ENCODE measurements at places on chromosomes 3 and 15.

DNA sequence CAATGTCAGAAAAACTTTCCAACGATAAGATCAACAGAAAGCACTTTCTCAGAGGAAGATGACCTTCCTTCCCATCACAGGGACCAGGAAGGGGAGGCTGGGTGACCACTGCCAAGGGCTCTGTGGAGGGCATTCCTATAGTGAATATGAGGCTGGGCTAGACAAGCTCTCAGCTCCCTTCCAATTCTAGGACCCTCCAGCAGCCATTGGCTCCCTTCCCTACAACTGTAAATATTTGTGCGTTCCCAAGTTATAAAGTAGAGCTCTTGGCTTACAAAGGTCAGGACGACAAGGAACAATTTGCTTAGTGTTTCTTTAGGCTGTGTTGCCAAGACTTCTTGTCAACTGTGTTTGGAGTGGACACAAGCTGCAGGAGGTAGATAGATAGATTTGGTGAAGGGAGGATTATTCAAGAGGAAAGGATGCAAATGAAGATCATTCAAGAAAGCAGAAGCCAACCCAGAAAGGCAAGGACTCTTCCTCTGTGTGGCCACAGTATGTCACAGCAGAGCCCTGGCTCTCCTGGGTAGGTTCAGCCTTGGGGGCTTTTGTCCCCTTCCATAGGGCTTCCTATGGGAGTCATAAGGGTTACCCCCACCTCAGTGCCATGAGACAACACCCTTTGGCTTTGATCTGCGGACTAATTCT is 223.6 kb upstream of the TLE3 start:
- no peak for DNase-seq

GRCh38 chr3:186002884-186003472 is 65.2 kb upstream of the TRA2B start:
- DNase-seq, result no peak

GRCh38 chr15:50275908-50276307 is 10.4 kb upstream of the HDC start:
- no peak for DNase-seq

- DNase-seq, result no peak
Observed at GRCh38 chr15:40906991-40907802, 12.9 kb downstream of the VPS18 start.

- DNase-seq, result no peak
Observed at GRCh38 chr3:12300137-12300536, 11.3 kb downstream of the PPARG start.

DNA sequence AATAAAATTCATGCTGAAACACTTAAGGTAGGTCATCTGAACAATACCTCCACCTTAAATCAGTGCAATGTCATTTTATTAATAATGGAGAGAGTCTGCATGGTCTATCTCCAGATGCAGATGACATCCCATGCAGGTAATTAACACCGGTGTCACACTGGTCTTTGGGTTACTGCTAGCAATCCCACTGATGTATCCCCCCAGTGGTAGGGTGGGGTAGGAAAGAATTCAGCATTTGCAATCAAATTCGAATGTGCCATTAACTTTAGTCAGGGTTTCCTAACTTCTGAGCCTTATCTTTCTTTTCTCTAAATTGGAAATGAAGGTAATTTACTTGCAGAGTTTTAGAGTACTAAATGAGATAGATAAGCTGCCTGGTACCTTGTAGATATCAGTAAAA is 44.4 kb downstream of the KIF15 start:
- no peak for DNase-seq

- no peak for DNase-seq
Observed at GRCh38 chr3:196947136-196947859, 5.0 kb upstream of the NCBP2 start.

DNA sequence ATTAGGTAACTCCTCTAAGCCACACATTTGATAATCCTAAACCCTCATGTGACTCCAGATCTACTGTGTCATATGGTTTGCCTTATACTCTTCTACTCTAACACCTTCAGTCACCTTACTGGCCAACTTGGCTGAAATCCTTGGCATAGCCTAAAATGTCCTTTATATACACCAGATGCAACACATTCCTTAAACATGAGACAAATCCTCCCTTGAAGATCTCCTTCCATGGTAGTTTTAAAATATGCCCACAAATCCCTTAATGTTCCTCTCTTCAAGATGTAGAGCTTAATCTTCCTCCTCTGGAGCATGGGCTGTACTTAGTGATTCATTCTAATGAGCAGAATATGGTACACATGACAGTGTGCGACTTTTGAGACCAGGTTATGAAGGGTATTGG is 238.9 kb downstream of the SUCLG2 start:
- DNase-seq, result no peak
